Stimulated activated CD8-positive, alpha-beta memory T cell treated with anti-CD3 and anti-CD28 coated beads, Interleukin-4, amount 100 ng/mL, for 24 hours (primary cell): ENCODE measurements at places on chromosomes 2 and 18.

DNA sequence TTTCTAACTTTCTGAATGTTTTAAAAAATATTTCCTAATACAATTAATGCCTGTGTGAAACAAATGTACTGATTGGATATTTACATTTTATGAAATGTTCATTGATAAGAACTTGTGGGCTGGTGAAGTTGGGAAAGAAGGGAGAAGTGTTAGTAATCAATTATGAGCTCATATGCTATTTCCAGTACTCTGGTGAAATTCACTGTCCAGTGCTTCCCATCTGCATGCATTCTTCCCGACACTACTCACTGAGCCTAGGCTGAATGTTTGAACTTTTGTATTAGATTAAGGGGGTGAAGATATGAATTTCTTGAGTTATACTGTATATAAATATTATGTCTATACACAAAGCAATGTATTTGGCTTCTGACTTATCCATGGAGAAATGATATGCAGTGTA lies 36.0 kb downstream of the SKA1 start:
- DNase-seq: no peak

GRCh38 chr2:107380912-107381311 lies 445.8 kb upstream of the RGPD4 start:
- DNase-seq: no peak

GRCh38 chr2:161238265-161238559 lies 70.0 kb upstream of the PSMD14 start:
- no peak for DNase-seq

DNA sequence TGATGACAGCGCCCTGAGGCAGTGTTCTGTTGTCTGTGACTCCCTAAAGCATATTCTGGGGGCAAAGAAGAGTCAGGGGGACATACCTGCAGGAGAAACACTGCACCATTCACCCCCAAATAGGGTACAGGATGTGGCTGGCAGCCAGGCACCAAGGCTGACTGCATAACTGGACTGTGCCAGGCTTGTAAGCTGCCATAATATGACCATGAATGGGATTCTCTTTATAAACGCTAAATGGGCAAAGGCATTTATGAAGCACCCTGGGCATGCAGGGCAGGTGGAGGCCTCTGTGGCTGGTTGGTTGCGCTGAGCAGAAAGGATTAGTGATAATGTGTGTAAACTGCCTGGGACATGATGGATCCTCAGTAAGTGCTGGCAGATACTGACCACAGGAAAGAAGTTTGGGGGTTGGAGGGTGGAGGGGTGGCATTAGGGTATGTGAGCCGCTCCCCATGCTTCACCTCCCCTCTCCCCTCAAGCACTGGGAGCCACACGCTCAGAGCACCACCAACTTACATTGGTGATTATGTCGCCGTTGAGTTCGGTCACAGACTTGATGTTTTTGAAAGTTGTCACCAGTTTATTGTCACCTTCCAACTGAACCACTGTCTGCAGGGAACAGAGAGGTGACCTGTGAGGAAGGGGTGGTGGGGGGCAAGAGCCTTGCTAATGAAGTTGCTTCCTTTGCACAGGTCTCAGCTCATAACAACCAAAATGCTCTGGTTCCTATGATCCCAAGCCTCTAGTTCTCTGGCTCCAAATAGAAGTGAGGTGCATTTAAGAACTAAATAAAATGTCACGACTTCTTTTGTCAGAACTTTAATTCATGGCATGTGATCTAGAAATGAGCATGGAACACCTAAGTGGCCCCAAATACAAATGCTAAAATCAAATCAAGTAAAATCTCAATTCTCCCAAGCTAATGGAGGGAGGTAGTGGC lies 3.6 kb downstream of the FABP1 start:
- DNase-seq: no peak

GRCh38 chr2:103859238-103859637 lies 994.7 kb upstream of the POU3F3 start:
- no peak for DNase-seq
